BJ (cell line): ENCODE measurements at places on chromosomes 16 and 17.

GRCh38 chr16:56626685-56627084 lies 1.1 kb downstream of the MT1E start:
- no peak for DNase-seq

DNA sequence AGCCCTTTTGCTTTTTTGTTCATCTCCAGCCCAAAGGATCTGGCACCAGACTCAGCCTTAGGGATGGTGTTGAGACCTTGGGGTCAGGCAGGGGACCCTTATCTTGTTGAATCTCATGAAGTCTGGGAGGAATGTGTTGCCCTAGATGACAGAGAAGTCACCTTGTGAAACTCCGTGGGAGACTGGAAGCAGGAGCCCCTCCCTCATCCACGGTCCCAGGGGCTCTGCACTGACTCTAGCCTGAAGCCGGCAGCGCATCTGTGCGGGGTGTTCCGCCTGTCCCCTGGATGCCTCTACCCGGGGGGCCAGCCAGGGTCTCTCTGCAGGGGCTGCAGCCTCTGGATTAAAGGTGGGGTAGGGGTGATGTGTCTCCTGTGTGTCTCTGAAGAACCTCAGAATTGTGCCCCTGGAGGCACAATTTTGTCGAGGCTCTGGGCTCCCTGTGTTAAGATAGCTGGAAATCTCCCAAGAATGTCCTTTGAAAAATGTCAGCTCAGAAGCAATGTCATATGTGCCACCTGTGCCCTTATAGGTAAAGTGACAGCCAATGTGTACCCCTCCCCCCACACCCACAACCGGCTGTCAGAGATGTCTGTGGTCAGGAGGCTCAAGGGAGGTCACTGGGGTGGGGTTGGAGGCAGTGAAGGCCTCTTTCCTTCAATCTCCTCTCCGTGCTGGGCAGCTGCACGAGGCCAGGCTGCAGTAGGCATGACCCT lies 32.1 kb upstream of the CDC42EP4 start:
- no peak for DNase-seq

GRCh38 chr17:52957411-52957810 lies 798.9 kb upstream of the CA10 start:
- DNase-seq: no peak

- no peak for DNase-seq
Measured at GRCh38 chr16:57092786-57093411, 516 bp downstream of the CPNE2 start.

DNA sequence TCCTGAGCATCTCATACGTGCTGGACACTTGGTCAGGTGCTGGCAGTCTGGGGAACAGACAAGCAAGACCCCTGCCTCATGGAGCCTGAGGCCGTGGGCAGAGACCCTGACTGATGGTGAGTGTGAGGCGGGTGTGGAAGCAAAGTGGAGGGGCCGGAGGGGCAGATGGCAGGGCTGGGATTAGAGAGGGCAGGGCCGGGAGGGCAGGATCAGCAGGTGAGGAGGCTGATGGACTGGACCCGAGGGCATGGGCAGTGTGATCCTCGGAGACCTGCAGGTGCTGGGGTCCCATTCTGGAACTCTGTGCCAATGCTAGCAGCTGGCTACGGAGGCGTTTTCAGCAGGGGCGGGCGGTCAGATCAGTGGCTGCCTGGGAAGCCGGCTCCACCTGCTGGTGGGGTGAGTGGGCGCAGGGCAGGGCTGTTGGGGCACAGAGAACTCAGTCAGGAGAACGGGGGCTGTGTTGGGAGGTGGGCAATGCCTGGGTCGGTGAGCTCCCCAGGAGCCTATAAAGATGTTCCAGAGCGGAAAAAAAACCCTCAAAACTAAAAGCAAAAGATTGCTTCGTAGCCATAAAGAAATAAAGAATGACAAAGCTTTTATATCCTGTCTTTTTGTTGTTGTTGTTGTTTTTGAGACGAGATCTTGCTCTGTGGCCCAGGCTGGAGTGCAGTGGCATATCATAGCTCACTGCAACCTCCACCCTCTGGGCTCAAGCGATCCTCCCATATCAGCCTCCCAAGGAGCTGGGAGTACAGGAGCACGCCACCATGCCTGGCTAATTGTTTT lies 8.9 kb upstream of the C16orf74 start:
- no peak for DNase-seq

GRCh38 chr17:61160204-61160603 lies 239.4 kb upstream of the TBX2 start:
- DNase-seq: no peak

GRCh38 chr17:19542247-19542646 lies 8.6 kb downstream of the SLC47A1 start:
- DNase-seq: no peak

- DNase-seq: no peak
Measured at GRCh38 chr16:53159781-53160436, 105.1 kb downstream of the CHD9 start.

DNA sequence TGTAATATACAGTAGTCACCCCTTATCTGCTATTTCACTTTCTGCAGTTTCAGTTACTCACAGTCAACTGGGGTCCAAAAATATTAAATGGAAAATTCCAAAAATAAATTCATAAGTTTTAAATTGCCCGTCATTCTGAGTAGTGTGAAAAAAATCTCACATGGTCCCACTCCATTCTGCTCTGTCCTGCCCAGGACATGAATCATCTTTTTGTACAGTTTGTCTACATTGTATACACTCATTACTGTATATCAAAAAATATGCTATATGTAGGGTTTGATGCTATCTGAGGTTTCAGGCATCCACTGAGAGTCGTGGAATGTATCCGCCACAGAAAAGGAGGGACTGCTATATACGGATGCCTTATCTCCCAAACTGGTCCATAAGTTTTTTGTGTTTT lies 16.0 kb upstream of the APPBP2 start:
- no peak for DNase-seq

GRCh38 chr17:59752922-59753321 lies 45.5 kb downstream of the VMP1 start:
- no peak for DNase-seq

GRCh38 chr17:14359163-14360020 lies 58.5 kb downstream of the HS3ST3B1 start:
- DNase-seq: no peak

DNA sequence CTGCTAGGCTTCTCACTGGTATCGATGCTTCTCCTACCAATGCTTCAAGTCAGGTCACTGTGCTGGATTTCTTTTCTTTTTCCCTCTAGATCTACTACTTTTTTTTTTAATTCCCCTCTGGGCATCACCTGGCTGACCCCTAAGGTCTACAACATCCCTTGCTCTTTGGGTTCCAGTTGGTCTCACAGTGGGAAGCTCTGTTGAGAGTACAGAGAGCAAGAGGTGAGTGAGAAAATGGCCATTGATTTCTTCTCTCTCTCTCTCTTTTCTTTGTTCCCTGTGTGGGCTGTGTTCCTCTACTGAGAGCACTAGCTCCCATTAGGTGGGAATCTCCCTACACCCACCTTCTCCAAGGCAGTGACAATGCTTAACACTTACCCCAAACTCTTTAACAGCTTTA lies 413.4 kb downstream of the KCNJ2 start:
- DNase-seq: no peak
